ENCODE measurements at places on chromosomes 1 and 21.

- no peak for DNase-seq
Observed at GRCh38 chr1:165942927-165943597, 115.6 kb downstream of the UCK2 start.

DNA sequence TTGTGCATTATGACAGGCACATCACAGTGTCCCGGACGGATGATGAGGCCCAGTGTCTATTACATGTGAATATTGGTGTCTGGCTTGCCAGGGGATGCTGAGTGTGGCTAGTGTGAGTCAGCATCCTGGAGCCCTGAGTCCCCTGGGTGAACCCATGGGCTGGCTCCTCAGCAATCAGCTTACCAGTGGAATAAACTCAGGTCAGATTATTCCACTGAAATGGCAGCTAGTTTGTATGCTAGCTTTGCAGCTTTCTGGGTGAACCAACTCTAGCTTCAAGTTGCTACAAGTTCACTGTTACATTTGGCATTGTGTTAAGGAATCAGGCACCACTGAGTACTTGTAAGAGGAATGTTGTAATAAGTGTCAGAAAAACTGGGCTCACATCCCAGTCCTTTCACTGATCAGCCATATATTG lies 23.9 kb upstream of the RPTN start:
- peak; percentile 60 for DNase-seq

GRCh38 chr1:87880764-87881163 lies 552.1 kb downstream of the LMO4 start:
- no peak for DNase-seq

GRCh38 chr1:185045814-185046492 lies 595 bp downstream of the RNF2 start:
- DNase-seq = no peak

DNA sequence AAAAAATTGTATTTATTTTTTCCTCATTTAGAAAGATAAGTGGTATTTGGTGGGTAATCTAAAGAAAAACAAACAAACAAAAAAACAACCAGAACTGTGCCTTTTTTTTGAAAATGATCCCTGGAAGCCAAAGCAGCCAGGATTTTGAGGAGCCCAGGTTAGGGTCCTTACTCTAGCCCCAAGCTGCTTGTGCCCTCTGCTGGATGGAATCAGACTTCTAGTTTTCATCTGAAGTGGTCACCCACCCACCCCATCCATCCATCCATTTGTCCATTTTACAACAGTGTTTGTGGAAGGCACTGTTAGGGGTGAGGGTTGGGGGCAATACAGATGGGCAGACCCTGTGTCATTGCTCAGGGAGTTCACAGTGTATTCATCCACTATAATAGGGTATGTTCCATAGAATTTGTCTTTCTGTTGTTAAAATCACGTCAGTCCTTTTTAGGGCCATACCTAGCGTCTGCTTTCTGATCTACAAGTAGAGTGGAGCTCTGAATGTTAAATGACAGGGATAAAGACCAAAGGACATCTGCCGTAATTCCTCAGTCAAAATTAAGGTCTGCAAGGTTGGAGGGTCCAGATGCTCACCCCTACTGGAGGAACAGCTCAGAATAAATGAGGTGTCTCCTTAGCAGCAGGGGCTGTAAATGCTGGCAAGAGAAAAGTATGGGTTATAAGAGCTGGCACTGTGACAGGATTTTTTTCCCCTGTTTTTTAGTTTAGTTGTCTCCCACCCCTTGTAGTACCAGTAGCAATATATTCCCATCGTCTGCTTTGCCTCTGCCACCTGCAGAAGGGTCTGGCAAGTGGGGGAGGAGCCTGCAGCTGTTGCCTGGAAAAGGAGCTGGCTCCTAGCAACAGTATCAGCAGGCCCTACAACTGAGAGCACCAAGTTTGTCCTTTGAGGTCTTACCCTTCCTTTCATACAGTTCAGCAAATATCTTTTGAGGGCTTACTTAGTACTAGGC lies 3.2 kb downstream of the LRRC42 start:
- no peak for DNase-seq

Data from AG04449 (cell line).